RPMI7951 (cell line): ENCODE measurements at places on chromosomes 4 and X. TPM values are rescaled to one million over a fixed set of nuclear protein-coding genes. Genes with fewer than 3 reads are reported as not detected.

DNA sequence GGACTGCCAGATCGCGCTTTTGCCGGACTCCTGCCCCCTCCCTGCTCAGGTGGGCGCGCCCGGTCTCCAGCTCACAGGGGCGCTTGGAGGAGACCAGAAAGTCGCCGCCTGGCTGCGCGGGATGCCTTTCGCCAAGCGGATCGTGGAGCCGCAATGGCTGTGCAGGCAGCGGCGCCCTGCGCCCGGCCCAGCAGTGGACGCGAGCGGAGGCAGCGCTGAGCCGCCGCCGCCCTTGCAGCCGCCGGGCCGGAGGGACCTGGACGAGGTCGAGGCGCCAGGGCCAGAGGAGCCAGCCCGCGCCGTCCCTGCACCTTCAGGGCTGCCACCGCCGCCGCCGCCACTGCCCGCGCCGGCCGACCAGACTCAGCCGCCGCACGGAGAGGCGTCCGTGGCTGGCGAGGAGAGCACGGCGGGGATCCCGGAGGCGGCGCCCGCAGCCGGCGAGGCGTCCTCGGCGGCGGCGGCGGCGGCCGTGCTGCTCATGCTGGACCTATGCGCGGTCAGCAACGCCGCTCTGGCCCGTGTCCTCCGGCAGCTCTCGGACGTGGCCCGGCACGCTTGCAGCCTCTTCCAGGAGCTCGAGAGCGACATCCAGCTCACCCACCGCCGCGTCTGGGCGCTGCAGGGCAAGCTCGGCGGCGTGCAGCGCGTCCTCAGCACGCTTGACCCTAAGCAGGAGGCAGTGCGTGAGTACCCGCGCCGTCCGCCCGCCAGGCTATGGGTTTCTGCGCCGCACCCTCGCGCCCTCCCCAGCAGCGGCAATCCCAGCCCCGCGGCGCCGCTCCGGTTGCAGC lies 834 bp downstream of the NHS start:
- peak; percentile 41 for DNase-seq

GRCh38 chr4:95610061-95610569 lies 61.3 kb upstream of the UNC5C start:
- no peak for DNase-seq

- DNase-seq: no peak
Observed at GRCh38 chr4:57553728-57554127, 443.5 kb upstream of the IGFBP7 start.

DNA sequence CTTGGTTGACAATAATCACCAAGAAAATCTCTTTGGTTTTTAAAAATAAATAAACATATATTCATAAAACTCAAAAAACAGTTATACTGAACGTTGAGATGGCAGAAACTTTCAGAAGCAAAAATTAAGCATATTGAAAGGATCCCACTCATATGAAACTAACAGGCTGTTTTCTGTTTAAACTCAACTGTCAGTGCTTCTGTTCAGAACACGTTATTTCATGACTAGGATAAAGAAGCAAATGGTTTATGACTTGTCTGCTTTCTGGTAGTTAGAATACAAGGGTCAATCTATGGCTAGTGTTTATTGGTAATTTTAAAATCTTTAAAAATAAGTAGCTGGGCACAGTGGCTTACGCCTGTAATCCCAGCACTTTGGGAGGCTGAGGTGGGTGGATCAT lies 4.1 kb downstream of the GPR82 start:
- DNase-seq: no peak

DNA sequence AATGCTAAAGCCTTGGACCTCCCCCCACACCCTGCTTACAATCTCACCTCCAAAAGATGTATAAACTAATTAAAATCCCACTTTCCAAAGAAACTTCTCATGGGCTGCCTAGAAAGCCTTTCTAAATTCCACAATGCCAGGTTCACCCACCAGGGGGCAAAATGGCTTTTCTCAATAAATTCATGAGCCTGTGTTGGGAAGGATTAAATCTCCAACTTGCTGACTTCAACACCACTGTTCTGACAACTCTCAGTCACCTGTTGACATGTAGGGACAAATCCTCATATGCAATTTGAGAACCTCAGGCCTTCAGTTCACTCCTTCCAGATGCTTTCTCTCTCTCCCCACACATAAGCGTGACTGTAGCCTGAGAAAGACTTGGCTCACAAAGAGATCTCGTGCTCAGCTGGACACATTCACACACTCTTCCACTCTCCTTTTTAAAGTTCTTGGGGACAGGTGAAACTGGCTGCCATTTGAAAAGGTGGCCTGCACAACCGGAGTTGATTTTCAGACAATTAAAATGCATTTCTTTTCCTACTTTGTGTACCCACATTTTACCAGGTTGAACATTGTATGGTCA lies 88.6 kb upstream of the PRPS2 start:
- peak; percentile 2 for DNase-seq

- DNase-seq: no peak
Observed at GRCh38 chr4:79083406-79084010, 144.3 kb upstream of the PAQR3 start.

GRCh38 chr4:180900781-180901180 lies 1342.4 kb upstream of the TENM3 start:
- no peak for DNase-seq

CCDC149 gene
- total RNA-seq: 4.1 and 4.3 TPM in 2 replicates

TBC1D9 gene
- 7.2 and 9.9 TPM in 2 replicates for total RNA-seq

NMU gene
- 5.5 and 7.3 TPM in 2 replicates for total RNA-seq

GRCh38 chrX:66684196-66684595 lies 45.3 kb upstream of the EDA2R start:
- peak; percentile 1 for DNase-seq

DNA sequence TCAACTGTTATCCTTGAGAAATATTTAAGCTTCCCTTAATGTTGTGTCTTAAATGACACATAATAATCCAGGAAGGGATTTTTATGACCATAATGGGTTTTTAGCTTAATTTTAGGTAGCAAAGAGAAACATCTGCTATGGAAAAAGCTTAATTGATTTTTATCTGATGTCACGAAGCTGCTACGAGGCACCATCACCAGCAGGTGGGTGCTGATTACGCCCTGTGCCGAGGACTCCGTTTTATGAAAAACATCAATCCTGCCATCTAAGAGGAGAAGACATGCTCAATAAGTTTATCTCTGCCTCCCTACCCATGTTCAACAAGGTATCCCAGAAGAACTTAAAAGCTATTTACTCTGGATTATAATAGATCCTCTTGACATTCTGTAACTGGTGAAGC lies 280.6 kb upstream of the ZFP42 start:
- no peak for DNase-seq

CT55 gene
- total RNA-seq: 0.39 TPM in 1 of 2 replicates, not detected in the other

- DNase-seq: no peak
Observed at GRCh38 chr4:183220236-183220635, 99.8 kb downstream of the CLDN22 start.

DNA sequence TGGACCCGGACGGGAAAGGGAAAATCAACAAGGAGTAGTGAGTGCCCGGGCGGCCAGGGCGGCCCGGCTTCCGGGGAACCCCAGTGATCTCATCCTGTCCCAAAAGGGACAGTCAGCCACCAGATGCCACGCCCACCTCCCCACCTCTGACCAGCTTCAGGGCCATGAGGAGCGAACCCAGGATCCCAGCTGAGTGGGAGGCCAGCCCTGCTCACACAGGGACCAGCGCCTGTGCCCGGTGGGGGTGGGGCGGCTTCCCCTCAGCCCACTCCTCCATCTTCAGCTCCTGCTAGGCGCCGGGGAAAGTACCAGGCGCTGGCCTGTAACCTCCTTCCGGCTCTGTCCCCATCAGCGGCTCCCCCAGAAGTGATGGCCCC lies 6.2 kb downstream of the MYL5 start:
- no peak for DNase-seq

GRCh38 chrX:42978655-42979379 lies 200.9 kb upstream of the PPP1R2C start:
- DNase-seq: no peak

DNA sequence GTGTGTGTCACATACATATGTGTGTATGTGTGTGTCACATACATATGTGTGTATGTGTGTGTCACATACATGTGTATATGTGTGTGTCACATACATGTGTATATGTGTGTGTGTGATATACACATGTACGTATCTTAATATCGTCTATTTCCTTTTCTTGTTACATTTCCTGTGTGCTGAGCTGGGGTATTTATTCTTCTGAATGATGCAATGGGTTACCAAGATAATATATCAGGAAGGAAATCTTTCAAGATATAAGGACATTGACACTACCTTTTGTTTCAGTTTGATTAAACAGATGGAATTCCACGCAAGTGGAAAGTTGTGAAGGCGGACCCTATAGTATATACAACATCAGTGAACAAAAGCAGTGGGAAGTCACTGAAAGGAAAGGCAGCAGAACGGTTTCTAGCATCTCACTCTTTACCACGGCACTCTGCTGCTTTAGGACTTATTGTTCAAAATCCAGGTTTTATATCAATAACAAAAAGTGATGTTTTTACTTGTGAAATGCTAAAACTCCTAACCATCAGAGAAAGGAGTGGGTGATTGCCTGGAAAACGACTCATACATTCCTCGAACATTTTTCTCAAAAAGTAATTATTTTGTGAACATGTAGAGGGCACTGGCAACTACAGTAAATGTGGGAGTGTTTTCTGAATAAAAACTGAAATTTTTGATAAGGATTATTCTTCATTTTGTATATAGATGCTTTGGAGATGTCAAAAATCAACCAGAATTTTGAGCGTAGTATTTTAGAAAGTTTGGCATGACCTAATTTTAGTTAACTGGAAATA lies 43.1 kb upstream of the IL21 start:
- no peak for DNase-seq

DNA sequence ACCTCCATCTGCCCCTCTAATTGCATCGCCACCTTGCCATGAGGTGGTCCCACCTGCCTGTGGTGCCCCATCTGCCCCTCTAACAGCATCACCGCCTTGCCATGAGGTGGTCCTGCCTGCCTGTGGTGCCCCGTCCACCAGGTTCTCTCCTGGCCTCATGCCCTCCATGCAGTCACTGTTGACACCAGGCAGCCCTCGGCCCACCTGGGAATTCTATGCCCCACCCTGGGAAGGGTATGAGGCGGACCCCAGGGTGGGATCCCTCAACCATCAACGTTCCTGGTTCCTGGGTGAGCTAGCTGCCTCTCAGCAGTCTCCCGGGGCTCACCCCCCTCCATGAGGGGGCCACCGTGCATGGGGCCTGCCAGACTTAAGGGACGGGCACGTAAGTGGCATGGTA lies 38.9 kb downstream of the ACOX3 start:
- no peak for DNase-seq

ADH1C gene
- 0.29 and 0.48 TPM in 2 replicates for total RNA-seq

DNA sequence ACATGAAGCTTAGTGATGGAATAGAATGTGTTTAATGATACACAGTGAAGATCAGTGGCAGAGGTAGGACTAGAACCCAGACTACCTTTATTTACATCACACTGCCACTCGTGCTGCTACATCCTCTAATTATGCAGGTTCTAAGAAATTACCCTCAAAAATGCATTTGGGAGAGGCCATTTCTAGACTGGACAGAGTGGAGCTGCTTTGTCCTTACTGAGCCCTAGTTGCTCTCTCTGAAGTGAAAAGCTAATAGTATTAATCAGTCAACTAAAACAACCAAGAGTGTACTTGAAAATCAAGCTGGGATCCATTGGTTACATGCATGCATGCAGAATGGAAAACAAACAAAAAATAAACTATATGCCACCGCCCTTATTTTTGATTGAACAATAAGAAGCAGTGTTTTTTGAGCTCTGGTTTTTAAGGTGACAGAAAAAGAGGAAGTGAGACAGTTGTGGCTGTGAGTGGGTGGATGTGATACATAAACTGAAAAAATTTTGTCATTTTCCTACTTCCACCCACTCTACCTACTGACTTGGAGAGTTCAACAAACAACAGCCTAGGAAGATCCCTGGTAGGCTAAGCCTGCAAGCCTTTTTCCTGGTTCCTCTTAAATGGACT lies 6.8 kb upstream of the VSIG4 start:
- DNase-seq: no peak

- no peak for DNase-seq
Observed at GRCh38 chrX:40177942-40178715, 80.4 kb upstream of the BCOR start.

PNMA3 gene
- total RNA-seq: not detected in 2 replicates

RBM41 gene
- 5.0 and 5.2 TPM in 2 replicates for total RNA-seq

- no peak for DNase-seq
Observed at GRCh38 chr4:142202404-142203332, 566.3 kb downstream of the IL15 start.

DNA sequence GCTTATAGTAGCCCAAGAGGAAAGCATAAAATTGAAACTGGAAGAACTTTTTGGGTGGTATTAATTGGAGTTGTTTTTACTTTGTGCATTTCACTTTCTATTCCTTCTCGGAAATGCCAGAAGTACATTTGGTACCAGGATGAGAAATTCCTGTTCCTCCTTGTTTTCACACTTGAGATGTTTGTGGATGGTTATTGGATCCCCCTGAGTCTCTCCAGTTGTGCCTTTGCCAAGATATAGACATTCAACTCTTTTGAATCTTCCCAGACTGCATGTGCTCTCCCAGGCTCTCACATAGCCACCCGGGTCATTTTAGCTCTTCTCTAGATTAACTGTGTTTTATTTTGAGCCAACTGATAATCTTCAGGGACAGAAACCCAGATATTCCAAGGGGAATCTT lies 120.5 kb downstream of the AFF1 start:
- no peak for DNase-seq

DNA sequence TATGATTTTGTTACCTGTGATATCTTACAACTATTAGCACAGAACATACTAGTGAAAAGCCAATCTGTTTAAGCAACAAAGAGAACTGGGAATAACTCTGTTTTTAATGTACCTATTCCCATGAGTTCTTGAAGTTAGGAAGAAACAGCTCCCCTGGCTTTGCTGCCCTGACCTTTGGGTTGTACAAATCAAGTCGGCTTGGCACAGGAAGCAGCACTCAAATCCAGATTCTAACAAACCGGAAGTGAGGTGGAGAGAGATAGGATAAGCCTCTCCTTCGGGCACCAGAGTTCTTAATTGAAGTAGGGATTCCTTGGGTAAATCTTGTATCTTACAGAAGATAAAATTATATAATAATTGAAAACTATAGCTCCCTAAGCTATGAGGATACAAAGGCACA lies 144.8 kb upstream of the CPEB2 start:
- DNase-seq: no peak

- DNase-seq: no peak
Observed at GRCh38 chrX:30576881-30577280, 685 bp downstream of the TASL start.

- no peak for DNase-seq
Observed at GRCh38 chr4:56739066-56739777, 58.1 kb upstream of the HOPX start.

DNA sequence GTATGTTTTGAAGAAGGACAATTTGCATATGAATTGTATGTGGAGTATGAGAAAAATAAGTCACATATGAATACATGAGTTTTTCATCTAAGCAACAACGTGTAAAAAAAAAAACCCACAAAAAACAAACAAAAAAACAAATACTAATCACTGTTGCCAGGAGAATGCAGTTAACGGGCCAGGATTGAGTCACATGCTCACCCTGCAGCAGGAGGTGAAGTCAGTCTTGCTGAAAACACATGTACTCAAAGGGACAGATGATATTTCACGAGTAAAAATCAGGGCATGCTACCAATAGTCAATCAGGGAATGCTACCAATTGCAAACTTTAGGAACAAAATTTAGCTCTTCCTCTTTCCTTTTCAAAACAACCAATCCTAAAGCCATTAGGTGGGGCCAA lies 10.4 kb upstream of the DCLK2 start:
- no peak for DNase-seq

RASGEF1B gene
- total RNA-seq: not detected in 2 replicates

GRCh38 chr4:80202741-80203553 lies 5.6 kb downstream of the PRDM8 start:
- DNase-seq: peak; percentile 53

LRCH2 gene
- total RNA-seq: not detected in 2 replicates

GPR50 gene
- not detected in 2 replicates for total RNA-seq
